ENCODE measurements at places on chromosomes 13 and 19. TPM values are rescaled to one million over a fixed set of nuclear protein-coding genes. Genes with fewer than 3 reads are reported as not detected.
A peak's percentile ranks its signal among the peaks of the same experiment; 100 is the strongest.

Gene LGALS7B
- total RNA-seq, result not detected

Gene IGFL2
- total RNA-seq, result not detected

GRCh38 chr19:48244281-48244680 is 11.4 kb downstream of the CARD8 start:
- H3K4me1 ChIP-seq, result peaks cover 58% of the 10 kb centered on the region
- no peaks in the 10 kb centered on the region for H3K27me3 ChIP-seq
- H3K36me3 ChIP-seq, result peaks cover 68% of the 10 kb centered on the region
- H3K4me3 ChIP-seq, result peak overlapping the region; percentile 69
- H3K27ac ChIP-seq, result peak overlapping the region; percentile 91
- DNase-seq, result peak; percentile 64

- H3K36me3 ChIP-seq, result no peaks in the 10 kb centered on the region
- no peak overlapping the region for H3K27ac ChIP-seq
- no peaks in the 10 kb centered on the region for H3K4me1 ChIP-seq
- no peaks in the 10 kb centered on the region for H3K27me3 ChIP-seq
- no peak for DNase-seq
Observed at GRCh38 chr19:13425151-13425550, 81.1 kb downstream of the CACNA1A start.

GRCh38 chr13:52835071-52835839 is 13.2 kb downstream of the PCDH8 start:
- H3K36me3 ChIP-seq, result no peaks in the 10 kb centered on the region
- H3K27me3 ChIP-seq, result peaks cover 32% of the 10 kb centered on the region
- no peak for DNase-seq
- H3K4me1 ChIP-seq, result no peaks in the 10 kb centered on the region
- H3K4me3 ChIP-seq, result no peak overlapping the region
- no peak overlapping the region for H3K27ac ChIP-seq

DNA sequence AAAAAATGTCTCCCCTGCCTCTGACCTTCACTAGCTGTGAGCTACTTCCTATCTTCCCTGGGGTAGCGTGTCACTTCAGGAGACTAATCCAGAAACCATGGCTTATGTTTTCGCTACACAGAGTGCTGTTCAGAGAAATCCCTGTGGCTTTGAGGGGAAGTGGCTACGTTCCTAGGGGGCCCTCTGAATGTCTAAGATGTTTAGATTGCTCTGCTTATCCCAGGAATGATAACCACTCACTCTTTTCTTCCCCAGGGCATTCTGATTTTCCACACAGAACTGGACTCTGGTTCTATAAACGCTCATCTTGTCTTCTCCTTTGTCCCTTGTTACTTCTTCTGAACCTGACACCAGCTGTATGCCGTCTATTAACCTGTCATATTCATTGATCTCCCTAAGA is 572.5 kb downstream of the OLFM4 start:
- no peak overlapping the region for H3K4me3 ChIP-seq
- DNase-seq, result no peak
- no peaks in the 10 kb centered on the region for H3K27me3 ChIP-seq
- no peak overlapping the region for H3K27ac ChIP-seq

DNA sequence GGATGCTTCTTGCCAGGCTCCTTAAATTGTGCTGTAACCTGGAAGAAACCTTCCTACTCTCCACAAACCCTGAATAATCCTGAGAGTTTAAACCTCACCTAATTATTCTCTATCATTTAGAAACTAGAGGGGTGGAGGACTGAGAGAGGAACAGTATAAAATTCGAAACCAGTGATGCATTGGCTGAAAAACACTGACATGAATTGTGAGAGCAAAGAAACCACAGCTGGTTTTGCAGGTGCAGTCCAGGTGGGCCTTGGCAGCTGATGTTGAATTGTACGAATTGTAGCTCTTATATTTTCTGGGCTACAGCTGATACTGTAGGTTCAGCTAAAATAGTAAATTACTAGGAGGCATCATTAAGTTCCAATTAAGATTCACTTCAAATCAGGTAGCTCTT is 227.0 kb upstream of the SLITRK5 start:
- no peak for DNase-seq
- H3K4me1 ChIP-seq, result no peaks in the 10 kb centered on the region
- no peaks in the 10 kb centered on the region for H3K36me3 ChIP-seq

DNA sequence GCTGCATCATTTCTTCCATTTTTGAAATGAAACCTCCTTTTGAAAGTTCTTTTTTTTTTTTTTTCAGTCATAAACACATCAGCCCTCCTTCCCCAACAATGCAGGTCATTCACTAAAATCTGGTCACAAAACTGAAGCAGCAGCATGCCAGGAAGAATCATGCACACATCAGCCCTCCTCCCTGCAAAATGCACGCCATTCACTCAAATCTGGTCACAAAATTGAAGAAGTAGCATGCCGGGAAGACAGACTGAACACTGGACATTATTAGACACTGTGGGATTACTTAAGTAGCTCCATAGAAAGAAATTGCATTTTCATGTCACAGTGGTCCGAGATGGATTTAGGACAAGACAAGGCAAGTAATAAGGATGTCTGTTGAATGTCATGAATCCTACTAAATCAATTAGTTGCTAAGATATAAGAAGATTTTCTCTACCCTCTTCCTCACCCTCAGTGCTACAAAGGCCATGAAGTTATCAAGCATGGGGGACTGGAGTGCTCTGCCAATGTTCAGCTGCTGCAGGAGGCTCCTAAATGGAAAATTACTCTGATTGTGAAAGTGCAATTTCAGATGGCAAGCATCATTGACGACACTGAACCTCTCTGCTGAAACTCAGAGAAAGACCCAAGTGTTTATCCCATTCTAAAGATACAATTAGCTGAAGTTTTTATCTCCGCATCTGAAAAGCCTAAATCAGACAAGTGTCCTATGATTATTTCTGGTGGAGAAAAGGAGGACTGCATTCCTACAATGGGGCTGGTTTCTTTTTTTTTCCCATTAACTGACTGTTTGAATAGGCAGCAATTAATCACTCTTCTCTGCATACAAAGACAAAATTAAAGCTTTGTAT is 913.2 kb downstream of the DIAPH3 start:
- no peak overlapping the region for H3K27ac ChIP-seq
- H3K27me3 ChIP-seq, result no peaks in the 10 kb centered on the region
- no peaks in the 10 kb centered on the region for H3K36me3 ChIP-seq
- H3K4me1 ChIP-seq, result no peaks in the 10 kb centered on the region
- no peak for DNase-seq
- no peak overlapping the region for H3K4me3 ChIP-seq

DNA sequence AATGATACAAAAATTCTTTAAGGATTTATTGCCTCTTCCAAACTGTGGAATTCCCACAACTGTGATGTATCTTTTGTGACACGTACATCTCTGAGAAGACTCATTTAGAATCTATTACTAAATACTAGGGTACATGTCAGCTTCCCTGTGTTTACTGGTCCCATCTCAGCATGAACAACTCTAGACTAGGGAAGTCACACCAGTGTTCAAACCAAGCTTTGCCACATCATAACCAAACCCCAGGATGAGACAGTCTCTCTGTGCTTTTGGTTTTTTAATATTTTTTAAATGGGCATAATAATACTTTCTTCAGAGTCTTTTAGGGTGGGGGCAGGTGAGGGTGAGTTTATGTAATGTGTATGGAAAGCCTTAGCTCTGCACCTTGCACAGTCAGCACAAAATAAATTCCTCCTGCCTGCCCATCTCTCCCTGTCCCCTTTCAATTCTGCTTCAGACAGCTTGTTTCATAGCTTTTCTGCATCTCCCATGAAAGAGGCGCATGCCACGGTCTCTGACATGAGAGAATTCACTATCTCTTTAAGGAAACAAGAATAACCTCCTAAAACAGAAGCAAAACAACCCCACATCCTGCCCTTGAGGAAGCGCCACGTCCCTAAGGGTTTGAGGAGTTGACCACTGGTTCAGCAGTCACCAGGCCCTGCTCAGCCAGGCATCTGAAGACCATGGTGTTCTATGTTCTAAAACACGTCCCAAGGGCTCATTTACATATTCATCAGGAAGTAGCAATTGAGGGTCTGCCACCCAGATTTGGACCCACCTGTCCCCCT is 174.5 kb downstream of the USP12 start:
- peaks cover 23% of the 10 kb centered on the region for H3K27me3 ChIP-seq
- H3K4me3 ChIP-seq, result no peak overlapping the region
- DNase-seq, result no peak
- H3K36me3 ChIP-seq, result no peaks in the 10 kb centered on the region

GRCh38 chr13:48901781-48902180 is 73.9 kb upstream of the FNDC3A start:
- no peak overlapping the region for H3K27ac ChIP-seq
- H3K27me3 ChIP-seq, result peaks cover 16% of the 10 kb centered on the region
- peaks cover 2% of the 10 kb centered on the region for H3K4me1 ChIP-seq
- no peak overlapping the region for H3K4me3 ChIP-seq

DNA sequence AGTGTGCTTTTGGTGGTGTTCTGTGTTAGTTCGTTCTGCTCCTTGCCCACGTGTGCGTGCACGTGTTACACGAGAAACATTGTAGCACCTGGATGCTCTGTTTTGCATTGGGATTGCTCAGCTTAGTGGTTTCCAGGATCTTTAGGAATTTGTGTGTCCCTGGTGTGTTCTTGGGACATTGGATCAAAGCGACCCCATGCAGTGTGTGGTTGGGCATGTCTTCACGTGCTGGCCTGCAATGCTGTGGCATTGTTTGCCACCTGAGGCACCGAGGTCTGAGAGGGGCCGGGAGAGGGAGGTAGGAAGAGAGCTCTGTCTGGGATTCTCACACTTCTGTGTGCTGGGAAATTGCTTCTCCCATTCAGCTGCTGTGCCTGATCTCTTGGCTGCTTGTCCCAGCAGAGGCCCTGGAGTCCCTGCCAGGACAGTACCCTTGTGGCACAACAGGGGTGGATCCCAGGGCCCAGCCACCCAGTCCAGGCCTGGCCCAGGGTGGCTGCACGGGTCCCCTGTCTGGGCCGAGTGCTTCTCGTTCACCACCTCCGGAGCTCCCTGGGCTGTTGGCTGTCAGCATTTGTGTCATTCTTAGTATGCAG is 11.3 kb downstream of the PLEKHJ1 start:
- no peaks in the 10 kb centered on the region for H3K27me3 ChIP-seq
- peaks cover 6% of the 10 kb centered on the region for H3K4me1 ChIP-seq
- no peak overlapping the region for H3K27ac ChIP-seq
- no peak for DNase-seq
- no peak overlapping the region for H3K4me3 ChIP-seq
- peaks cover 23% of the 10 kb centered on the region for H3K36me3 ChIP-seq

DNA sequence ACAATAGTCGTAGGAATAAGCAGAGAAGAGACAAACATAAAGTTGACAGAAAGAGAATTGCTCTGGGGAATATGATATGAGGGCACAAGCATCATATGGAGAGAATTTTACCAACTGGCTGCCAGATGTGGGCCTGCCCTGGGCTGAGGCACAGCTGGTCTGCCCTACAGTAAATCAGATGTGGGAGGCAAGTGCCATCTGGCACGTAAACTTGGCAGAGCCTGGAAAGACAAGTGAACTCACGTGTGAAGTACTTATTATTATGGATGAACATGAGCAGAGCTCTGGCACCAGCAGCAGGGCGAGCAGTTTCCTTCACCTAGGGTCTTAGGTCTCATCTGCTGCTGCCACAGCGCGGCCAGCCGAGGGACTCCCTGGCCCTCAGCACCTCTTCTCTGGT is 20.6 kb downstream of the PCDH8 start:
- H3K27ac ChIP-seq, result no peak overlapping the region
- peaks cover 9% of the 10 kb centered on the region for H3K27me3 ChIP-seq
- no peak for DNase-seq
- no peaks in the 10 kb centered on the region for H3K36me3 ChIP-seq
- peaks cover 4% of the 10 kb centered on the region for H3K4me1 ChIP-seq
- H3K4me3 ChIP-seq, result no peak overlapping the region
